ENCODE measurements at places on chromosomes 2 and 18.

DNA sequence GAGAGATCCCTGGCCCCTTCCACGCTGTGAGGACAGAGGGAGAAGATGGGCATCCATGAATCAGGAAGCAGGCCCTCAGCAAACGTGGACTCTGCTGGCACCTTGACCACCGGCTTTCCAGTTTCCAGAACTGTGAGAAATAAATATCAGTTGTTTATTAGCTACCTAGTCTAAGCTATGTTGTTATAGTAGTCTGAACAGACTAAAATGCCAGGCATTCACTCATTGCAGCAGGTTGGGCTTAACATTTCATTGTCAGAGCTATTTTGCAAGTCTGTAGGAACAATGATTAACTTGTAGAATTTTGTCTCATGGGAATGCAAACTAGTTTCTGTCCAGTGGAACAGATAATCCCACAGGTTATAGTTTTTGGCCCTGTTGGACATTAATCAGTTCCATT lies 24.8 kb upstream of the TBC1D8 start:
- DNase-seq, result no peak

- DNase-seq, result no peak
These were observed 112.8 kb downstream of the UPP2 start for GRCh38 chr2:158214431-158214830.

DNA sequence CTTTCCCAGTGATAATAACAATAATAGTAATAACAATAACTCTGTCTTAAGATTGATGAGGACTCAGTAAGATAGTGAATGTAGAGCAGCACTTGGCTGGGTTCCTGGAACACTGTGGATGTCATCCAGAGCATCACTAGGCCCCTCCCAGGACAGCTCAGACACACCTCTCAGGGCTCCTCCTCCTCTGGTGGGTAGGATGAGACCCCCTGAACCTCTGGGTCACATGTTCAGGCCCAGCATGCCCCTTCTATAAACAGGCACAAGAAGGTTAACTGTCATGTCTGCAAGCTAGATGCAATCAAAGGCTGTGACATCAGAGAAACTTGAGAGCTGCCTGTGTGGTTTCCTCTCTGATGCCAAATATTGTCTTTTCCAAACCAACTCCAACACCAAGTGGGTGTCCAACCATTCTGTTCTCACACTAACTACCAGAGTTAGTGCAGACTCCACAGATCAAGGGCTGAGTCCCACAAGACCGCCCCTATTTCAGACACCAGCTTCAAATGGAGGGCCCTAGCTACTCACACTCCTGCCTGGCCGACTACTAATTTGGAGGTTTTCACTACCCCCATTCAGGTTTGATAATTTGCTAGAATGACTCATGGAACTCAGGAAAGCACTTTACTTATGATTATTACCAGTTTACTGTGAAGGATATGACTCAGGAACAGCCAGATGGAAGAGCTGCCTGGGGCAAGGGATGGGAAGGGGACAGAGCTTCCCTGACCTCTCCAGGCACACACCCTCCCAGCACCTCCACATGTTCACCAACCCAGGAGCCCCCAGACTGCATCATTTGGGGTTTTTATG lies 46.4 kb upstream of the BZW1 start:
- DNase-seq, result no peak

GRCh38 chr2:102137138-102137537 lies 5.4 kb upstream of the IL1R1 start:
- no peak for DNase-seq

GRCh38 chr2:23541503-23542229 lies 156.7 kb downstream of the KLHL29 start:
- DNase-seq, result no peak

DNA sequence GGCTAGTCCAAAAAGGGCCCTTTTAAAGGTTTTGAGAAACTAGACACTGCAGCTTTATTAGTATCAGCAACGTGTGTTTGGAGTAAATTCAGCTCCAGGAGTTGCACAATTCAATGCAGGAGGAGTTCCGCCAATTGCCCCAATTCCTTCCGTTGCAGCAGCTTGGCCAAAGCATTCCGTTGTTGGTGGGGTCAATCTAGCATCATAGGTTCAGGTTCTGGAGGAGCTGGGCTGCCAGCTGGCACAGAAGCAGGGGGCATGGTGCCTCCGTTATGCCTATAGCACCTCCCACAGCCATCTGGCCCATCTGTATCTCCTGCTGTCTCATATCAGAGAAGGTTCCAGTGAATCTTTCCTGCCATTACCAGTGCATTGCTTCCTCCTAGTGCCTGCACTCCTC lies 55.4 kb downstream of the REL start:
- DNase-seq, result no peak

All from LNCaP clone FGC (cell line).